ENCODE measurements at places on chromosomes 7 and 10.

DNA sequence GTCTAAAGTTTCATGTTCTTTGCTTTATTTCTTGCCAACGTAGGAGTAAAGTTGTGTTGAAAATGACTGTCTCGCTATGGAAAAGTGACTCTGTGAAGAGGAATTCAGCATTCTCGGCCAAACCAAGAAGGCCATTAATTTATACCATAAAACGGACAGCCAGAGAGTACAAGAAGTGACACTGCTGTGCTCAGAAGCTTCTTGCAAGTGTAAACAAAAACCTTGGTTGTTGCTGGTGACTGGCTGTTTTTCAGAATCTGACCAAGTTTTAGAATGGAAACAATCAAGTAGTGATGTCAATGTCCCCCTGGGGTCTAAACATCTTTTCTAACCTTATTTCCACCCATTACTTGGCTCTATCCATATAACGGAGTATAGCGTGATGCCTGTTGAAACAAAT is 201.9 kb downstream of the INHBA start:
- DNase-seq = no peak

DNA sequence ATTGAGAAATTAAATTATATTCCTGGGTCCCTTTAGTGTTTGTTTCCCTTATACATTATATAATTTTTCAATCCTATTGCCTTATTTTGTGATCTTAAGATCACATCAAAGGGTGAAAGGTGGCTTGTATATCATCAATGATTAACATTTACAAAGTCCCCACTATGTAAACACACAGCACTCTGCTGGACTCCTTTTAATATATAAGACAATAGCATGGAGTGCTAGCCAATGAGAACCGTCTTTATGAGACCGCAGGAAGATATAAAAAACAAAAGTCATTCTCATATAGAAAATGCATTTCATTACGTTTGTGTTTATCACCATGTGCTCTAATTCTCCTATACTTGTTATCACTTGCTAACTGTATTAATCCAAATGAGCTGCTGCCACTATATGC is 108.5 kb downstream of the HOXA1 start:
- no peak for DNase-seq

- no peak for DNase-seq
Observed at GRCh38 chr7:140078392-140078791, 15.6 kb upstream of the PARP12 start.

DNA sequence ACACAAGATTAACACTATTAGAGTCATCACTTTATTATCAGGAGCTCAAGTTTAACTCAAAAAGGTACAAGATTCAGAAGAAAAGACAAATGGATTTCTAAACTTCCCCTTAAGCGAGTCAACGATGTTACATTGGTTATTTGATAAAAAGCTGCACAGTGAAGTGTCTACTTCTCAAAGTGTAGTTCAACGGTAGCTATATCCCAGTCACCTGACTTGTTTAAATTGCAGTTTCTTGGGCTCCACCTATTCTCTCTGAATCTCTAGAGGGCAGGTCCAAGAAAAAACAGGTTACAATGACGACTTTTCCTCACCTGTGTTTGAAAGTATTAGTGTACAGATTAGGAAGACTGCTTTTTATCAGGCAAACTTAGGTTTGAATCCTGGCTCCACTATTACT is 16.6 kb downstream of the MINDY3 start:
- DNase-seq = no peak

DNA sequence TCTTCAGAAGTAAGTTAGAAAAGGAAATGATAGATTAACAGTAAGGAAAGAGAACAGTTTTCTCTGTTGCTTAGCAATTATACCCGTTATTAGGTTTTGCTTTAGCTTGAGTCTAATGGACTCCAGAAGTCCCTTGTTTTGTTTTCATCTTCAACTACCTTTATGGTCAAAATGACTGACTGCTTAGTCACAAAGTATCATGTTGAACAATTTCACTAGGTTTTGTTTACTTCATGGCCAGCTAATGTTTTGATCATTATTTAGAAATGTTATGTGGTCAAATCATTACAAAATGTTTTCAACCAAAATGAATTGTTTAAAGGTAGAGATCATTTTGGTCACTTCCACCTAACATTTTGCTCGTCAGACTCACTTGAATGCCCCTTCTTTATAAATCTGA is 1.9 kb downstream of the UBN2 start:
- no peak for DNase-seq

DNA sequence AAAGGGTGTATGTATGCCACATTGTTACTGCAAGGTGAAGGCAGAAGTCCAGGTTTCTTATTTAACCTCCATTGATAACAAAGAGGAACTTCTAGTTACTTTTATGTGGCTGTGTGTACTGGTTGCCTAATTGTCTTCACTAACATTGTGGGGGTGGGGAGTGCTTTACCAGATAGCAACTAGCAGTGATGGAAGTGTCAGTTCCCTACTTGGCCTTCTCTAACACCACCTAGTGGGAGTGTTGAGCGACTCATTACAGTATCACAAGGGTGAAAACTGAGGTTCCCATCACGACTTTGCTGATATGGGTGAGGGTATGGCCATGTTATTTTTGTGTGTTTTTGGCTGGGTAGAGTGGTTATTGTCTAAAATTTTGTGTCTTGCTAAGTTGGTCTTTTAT is 274.4 kb downstream of the THSD7A start:
- no peak for DNase-seq

DNA sequence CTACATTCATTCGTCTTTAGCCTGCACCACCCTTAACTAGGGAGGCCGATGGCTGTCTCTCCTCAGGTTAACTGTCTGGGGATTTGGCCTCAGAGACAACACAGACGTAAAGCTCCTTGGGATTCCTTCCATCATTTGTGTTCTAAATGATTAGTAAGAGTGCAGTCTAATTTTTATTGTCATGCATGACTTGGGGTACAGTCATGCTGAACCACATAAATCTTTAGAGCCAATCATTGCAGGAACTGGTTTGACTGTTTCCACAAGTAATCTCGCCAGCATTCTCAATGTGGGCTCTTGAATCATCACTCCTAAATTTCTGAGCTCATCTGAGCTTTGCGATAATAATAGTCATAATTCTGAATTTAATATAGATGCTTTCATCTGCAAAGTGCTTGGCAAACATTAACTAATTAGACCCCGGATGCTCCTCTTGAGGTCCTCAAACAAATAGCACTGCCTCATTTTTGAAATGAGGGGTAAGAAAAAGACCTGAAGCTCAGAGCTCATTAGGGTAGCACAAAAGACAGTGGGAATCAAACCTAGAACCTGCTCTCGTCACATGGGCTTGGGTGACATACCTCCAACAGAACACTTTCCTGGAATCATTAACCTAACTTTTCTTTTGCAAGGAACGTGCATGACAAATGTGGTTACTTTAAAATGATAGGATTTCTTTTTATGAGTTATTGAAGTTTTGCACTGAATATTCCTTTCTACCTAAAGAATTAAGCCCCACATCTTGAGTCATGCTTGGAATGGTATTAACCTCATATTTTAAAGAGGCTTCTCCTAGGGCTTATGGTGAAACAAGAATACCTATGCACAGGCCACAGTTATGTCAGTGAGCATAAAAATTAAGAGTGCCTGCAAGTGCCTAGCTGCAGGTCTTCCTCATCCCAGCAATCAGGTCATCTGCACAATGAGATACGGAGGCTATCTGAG is 118.9 kb upstream of the NRP1 start:
- no peak for DNase-seq

GRCh38 chr10:24209432-24209771 is 464 bp downstream of the KIAA1217 start:
- DNase-seq = no peak

DNA sequence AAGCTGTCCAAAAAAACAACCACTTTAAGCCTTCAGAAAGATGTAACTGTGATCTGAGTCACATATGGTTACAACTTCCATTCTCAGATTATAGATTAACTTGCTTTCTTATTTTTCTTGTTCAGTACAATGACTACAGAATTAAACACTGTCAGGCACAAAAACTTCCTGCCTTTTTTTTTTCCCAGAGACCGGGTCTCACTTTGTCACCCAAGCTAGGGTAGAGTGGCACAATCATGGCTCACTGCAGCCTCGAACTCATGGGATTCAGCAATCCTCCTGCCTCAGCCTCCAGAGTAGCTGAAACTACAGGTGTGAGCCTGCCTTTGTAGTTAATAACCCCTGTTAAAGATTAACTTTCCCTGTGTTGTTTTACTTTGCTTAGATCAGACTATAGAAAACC is 163.2 kb downstream of the AVL9 start:
- no peak for DNase-seq

- no peak for DNase-seq
Observed at GRCh38 chr10:107487284-107487683, 322.8 kb upstream of the SORCS1 start.

DNA sequence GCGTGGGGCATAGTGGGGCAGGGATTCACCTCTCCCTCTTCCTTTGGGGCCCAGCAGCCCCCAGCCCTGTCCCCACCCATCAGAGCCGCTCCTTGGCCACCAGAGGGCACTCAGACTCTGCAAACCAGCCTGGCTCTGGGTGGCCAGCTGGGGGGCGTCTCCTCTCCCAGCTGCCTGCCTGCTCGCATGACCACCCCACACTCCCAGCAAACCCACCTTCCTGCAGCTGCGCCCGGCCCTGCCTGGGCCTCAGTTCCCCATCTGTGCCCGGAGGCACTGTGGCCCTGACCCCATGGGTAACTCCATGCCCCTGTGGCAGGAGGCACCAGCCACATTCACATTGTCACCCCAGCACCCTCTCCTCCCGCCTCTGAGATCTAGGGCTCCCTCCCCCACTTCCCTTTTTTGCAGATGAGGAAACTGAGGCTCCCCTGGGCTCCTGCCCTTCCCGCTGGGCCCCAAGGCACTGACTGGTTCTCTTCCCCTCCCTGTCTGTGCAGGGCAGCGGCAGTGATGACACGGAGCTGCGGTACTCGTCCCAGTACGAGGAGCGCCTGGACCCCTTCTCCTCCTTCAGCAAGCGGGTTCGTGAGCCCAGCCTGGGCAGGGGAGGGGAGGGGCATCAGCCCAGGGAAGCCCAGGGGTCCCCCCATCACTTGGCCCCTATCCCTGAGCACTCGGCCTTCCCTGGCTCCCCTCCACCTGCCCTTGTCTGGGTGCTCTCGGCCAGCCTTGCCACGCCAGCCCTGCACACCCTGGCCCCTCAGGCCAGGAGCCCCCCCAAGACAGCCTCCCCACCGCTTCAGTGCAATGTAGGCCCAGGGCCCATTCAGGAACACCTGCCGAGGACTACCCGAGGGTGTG is 6.9 kb upstream of the SH2B2 start:
- DNase-seq = no peak

All from NCI-H2081 treated with DMSO at 0.1 percent for 48 hours (cell line).